ENCODE measurements at places on chromosomes 3 and 15.
A peak's percentile ranks its signal among the peaks of the same experiment; 100 is the strongest.

DNA sequence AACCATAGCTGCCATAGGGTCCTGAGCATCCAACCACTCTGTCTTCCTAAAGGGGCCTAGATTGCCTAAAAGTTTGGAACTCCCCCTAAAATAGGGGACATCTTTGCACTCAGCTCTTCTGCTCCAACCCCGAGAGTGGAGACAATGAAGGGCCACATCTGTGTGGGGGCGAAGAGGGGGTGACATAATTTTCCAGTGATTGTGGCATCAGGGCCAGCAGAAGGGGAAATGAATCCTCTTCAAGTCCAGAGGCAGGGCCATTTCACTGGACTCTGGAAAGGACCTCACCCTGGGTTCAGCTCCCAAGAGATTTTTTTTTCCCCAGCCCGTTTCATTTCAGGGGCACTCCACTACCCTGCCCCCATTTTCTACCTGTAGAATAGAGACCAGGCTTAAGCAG, 4.6 kb upstream of the ANKRD63 start:
- DNase-seq, result no peak

DNA sequence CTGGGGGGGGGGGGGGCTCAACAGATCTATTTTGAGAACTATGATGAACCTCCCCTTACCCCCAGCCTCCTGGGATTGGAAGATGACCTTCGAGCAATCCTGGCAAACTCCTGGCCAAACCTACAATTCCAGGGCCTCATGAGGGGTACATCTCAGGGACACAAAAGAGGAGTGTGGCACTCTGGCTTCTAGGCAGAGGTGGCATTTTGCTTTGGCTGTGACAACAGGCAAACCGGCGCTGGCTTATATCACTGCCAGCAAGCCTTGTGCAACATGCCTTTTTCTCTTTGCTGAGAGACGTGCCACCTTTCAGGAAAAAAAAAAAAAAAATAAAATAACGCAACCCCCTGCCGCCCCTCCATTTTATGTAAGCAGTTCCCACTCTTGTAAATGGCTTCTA, 31.8 kb upstream of the FEZF2 start:
- DNase-seq, result no peak

GRCh38 chr3:156664831-156665178, 9.6 kb upstream of the TIPARP start:
- DNase-seq, result peak; percentile 39

DNA sequence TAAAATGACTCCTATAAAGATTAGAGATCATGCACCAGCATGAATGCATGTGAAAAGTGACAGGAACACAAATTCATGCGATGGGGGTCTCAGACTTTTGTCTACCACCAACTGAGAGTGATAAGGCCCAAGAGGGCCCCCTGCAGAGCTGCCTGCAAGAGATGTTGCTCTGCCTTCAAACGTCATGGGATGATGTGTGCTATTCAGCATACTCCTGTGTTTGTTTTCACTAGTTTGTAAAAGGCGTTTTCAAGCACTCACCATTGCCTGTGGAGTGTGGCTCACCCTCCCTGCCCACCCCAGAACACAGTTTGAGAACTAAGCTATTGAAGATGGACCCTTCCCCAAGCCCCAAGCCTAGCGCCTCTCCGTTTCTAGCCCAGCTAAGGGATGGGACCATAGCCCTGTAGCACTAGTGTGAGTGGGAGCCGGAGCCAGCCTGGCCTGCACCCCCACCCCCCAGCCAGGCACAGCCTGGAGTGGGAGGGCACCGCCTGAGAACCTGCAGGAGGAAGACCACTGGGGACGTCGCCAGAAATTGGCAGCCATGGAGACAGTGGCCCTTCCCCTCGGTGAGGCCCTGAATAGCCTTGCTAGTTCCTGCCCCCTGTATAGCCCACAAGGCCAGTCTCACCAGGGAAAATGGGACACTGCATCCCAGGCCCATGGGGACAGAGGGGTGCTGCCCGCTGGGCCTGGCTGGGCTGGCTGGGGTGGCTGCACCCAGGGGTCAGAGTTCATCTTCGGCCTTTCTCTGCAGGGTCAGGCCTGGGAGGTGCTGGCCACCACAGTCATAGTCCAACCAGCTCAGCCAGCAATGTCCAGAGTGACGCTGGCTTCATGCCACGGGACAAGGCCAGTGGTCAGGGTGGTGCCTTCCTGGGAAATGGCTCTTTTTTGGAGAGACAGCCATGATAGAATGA, 22.6 kb upstream of the KLF13 start:
- DNase-seq, result no peak

DNA sequence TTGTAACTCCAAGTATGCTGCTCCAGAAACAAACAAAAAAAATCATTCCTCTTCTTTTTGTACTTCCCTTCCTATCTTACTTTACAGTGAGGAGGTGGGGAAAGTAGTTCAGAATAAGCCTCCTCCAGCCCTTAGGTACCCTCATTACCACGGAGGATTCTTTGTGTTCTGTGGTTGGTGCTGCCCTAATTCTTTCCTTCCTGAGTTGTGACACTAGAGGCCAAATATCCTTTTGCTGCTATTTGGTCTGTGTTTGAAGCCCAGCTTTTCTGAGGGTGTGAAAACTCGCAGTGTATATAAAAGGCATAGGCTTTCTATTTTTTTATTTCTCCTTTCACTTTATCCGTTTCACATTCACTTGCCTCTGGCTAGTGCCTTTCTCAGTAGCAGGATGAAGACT, 98.2 kb downstream of the HHLA2 start:
- no peak for DNase-seq

- no peak for DNase-seq
These were observed 37.4 kb downstream of the ST6GAL1 start for GRCh38 chr3:186967686-186968085.

GRCh38 chr15:51849860-51850259, 20.4 kb downstream of the TMOD3 start:
- no peak for DNase-seq

DNA sequence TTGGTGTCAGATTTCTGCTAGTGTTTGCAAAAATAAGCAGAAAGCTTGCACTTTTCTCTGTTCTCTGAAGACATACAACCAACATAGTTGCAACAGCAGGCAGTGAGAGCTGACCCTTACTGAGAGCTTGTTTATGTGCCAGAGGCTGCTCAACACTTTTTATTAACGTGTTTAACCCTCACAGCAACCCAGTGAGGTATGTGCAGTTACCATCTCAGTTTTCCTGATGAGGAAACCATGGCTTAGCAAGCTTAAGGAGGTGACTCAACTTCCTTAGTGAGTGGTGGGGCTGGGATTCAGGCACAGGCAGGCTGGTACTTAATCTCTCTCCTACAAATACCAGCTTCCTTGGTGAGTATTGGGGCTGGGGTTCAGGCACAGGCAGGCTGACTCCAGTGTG, 158.1 kb upstream of the CTDSPL start:
- DNase-seq, result no peak

GRCh38 chr3:172877011-172877410, 126.5 kb downstream of the ECT2 start:
- no peak for DNase-seq

DNA sequence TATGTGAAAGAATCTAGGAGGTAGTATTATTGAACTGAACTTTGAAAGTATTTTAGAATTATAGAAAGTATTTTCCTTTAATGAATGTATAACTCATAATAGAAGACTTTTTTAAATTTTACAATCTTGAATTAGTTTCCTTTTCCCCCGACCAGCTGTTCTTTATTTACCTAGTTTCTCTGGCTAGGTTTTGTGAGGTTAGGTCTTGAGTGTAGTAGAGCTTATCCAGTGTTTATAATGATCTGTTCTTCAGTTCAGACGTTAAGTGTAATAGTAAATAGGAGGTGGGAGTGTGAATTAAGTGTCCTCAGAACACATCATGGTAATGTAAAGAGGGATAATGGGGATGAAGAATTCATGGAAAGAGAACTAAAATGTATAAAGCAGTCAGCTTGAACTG, 93.8 kb downstream of the MYRIP start:
- DNase-seq, result no peak

GRCh38 chr15:67906382-67906781, 66.5 kb upstream of the RNU6-1 start:
- DNase-seq, result no peak

DNA sequence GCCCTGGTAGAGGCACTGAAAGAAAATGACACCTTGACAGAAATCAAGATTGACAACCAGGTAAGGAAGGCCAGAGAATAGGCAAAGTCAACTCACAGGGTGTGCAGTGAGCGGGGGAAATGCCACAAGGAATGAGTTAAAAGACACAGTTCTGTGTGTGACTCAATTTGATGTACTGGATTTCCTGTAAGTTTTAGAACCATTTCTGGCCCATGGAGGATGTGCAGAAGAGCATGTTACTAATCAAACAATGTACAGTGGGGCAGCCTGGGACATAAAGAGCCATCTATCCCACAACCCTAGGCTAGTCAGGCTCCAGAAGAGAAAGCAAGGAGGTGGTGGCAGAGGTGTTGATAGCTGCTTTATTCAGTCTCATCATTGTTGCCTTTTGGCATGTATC, 31.2 kb upstream of the TMOD3 start:
- DNase-seq, result no peak

GRCh38 chr3:34174740-34175139, 376.3 kb downstream of the PDCD6IP start:
- DNase-seq, result no peak

DNA sequence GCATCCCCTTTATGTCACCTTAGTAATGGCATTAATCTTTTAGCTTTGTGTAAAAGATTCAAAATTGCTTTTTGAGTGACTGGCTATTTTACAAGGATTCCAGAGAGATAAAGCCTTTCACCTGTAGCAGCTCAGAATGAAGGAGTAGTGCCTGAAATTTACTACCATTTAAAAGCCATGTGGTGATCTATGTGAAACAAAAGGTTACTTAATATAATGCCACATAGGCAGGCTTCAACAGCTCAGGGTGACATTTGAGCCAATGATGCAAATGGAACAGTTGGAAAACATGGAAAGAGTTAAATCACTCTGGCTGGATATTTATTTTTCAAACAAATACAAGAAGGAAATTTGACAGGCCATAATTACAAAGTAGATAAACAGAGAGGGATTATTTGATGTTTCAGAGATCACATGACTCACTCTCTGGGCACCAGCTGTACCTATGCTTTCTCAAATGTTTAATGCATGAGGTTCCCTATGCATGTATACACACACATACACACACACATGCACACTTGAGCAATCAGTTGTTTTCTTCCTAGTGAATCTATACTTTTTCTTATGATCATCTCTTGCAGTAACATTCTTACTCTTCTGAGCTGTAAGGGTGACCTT, 171.5 kb downstream of the ZMAT3 start:
- no peak for DNase-seq

DNA sequence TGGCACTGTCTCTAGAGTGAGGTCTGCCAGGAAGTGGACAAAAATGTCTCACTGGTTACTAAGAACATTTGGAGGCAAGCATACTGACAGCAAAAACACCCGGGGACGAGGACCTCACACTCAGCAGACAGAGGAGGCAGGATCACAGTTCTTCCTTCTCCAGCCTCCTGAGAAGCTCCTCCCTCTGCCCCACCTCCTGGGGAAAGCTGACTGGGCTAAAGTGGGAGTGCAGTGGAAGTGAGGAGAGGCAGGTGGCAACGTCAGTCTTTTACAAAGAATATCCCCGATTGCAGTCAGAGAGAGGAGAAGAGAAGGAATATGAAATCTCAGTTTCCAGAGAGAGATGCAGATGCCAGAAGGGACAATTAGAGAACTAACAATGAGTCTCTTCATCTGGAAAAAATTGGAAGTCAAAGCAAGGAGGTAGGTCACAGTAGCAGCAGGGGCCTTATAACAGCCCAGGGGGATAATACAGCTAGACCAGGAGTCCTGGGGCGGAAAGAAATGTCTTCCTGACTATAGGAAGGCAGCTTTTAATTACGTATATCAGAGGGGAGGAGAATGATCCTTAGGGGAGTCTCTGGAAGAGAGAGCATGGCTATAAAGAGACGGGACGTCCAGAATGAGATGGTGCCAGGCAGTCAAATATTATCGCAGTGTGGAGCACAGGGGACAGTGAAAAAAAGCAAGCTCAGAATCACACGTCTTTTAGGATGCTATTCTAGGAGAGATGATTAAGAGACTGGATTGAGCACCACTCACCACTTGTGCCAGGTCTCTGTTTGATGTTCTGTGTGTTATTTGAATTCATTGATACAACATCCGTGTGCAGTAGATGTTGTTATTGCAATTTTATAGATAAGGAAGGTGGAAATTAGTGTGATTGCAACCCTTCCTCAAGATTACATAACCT, 47.2 kb downstream of the LEO1 start:
- DNase-seq, result no peak

DNA sequence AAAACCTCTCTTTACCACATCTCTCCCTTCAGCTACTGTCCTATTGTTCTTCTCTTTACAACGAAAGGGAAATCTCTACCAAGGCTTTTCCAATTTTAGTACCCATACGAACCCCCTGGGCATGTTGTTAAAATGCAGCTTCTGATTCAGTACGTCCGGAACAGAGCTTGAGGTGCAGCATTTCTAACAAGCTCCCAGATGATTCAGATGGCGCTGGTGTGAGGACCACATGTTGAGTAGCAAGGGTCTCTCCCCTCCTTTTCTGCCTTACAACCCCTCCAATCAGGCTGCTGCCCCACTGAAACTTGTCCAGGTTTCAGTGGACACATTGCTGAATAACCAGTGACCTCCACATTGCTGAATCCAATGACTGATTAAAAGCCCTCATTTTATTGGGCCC, 177.1 kb upstream of the FEZF2 start:
- DNase-seq, result no peak

DNA sequence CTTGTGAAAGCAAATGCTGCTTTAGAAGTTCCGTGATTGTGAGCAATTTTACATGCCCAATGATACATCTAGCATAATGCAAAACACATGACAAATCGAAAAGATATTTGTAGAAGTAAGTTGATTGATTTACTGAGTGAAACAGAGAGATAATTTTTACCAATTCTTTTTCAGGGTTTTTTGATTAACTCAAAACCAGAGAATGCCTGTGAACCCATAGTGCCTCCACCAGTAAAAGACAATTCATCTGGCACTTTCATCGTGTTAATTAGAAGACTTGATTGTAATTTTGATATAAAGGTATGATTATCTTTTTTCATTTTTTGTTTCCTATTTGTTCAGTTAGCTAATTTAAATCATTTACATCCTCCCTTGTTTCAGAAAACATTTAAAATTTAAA, 58.8 kb downstream of the RNF13 start:
- DNase-seq, result no peak

DNA sequence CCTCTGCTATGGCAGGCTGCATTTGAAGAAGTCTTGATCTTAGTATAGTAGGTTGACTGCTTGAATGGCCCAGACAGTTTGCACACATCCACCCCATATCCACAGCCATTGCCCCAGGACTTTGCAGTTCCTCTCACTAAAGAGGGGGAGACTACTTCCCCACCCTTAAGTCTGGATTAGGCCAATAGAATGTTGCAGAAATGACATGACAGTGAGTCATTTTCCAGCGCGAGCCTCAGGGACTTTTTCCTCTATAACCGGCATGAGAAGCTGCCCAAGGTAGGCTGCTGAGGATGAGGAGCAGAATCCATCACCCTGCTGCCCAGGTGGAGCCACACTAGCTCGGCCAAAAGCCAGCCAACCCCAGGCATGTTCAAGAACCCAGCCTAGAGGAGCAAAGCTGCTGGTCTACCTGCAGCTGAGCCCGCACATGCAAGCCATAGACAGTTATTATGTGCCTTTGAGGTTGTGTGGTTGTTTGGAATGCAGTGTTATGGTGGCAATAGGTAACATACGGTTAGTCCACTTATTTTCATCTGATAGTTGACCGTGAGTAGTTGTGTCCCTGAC, 113.9 kb downstream of the TLE3 start:
- DNase-seq, result no peak

Measured in CD4-positive, alpha-beta T cell treated with Interleukin-10 for 1 hour (primary cell).